Natural killer cell (primary cell): ENCODE measurements at places on chromosomes 5 and 9.

DNA sequence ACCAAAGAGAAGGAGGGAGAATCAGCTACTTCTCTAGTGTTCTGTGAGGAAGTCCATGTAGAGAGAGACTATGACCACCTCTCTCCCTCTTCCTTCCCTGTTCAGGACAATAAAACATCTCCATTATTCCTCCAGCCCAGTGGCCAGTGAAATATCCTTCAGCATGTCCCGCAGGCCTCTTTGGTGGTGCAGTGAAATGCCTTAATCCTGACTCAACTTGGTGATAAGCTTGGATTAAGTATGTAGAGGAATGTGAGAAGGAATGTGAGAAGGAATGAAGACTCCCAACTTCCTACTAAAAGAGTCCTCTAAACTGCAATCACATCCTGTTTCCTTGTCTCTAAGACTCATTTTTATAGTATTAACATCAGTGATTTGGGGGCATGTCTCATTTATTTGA, 167.3 kb downstream of the TRPM3 start:
- DNase-seq, result no peak

DNA sequence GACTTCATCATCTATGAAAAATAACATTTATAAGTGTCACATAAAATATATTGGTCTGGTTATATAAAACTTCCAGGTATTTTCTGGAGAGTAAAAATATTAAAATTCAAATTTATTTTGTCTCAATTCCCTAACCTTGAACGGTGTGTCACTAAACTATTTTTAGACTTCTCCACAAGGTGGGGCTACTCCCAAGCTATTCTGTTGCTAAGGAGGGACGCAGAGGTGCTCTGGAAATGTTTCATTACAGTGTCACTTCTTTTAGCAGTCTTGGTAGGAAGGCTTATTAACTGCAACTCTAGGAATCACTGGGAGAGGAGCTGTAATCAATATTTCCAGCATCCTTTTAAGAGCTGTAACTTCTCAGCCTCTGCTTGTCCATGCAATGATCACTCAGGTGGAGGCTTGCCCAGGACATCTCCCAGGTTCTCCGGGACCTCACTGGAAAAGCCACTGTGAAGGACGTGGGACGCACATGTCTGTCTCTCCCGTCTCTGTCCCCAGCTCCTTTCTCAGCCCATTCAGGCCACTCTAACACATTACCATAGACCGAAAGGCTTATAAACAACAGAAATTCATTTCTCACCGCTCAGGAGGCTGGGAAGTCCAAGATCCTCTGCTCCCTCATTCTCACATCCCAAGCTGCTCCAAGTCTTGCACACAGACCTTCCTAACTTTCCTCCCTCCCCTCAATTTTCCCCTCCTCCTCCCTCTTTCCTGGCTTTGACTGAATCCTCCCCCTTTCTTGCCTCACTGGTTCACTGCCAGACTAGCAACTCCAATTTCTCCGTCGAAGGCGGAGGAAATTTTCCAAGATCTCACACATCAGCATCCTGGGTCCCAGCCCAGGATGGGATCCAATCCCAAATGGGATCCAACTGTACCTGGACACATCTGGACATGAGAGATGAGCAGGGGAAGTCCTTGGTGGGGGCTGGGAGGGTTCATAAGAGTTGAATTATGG, 32.7 kb upstream of the DNAH5 start:
- no peak for DNase-seq

GRCh38 chr5:159671886-159672285, 244.4 kb upstream of the ADRA1B start:
- no peak for DNase-seq

- peak; percentile 69 for DNase-seq
Measured at GRCh38 chr5:42951293-42951840, 88.8 kb downstream of the ANXA2R start.
